ENCODE measurements at places on chromosomes 3 and 15. TPM values are rescaled to one million over a fixed set of nuclear protein-coding genes. Genes with fewer than 3 reads are reported as not detected.

GRCh38 chr3:87413814-87414213, 137.4 kb upstream of the POU1F1 start:
- no peak for DNase-seq

DNA sequence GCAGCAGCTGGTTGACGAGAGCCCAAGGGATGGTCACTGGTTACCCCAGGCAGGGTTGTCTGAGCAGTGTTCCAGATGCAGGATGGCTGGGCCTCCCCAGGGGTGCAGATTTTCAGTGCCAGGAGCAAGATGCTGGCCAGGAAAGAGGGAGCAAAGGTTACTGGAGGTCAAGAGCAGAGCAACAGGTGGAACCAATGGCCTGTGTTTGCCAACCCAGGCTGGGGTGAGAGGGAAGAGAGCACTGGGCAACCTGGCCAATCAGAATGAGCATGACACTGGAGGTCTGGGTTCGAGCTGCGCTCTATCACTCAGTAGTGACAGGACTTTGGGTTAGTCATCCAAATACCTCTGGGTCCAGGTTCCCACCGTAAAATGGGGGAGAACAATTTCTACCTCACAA, 90.6 kb upstream of the TLE3 start:
- no peak for DNase-seq

CYP1A1 gene
- 2.5 TPM for total RNA-seq

- peak; percentile 9 for DNase-seq
These were observed 4.1 kb upstream of the NAALADL2 start for GRCh38 chr3:174854987-174855386.

GUCA1C gene
- total RNA-seq, result not detected

IGSF10 gene
- under 0.01 TPM for total RNA-seq

- DNase-seq, result peak; percentile 98
These were observed 155.6 kb upstream of the STT3B start for GRCh38 chr3:31377045-31377642.

DNA sequence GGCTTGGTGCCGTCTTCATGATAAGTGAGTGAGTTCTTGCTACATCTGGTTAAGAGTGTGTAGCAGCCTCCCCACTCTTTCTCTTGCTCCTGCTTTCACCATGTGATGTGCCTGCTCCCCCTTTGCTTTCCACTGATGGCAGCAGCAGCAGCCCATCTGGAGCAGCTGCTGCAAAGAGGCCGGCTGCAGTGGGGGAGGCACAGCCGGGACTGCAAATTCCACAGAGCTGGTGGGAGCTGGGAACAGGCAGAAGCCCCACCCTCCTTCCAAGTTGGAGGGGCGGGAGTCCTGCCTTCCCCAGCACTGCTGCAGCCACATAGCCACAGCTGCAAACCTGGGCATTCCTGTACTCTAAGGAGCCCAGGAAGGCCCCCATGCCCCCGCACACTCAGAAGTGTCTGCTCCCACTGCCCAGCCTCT, 62.8 kb upstream of the IMPG2 start:
- no peak for DNase-seq

DPPA2 gene
- total RNA-seq, result not detected

SPTSSB gene
- total RNA-seq, result 0.23 TPM
